ENCODE measurements at places on chromosomes 3 and 15.

GRCh38 chr3:11899826-11900225, 53.1 kb upstream of the TAMM41 start:
- DNase-seq = no peak

- no peak for DNase-seq
Measured at GRCh38 chr3:110332629-110333028, 739.0 kb upstream of the NECTIN3 start.

GRCh38 chr3:167451282-167451681, 22.6 kb downstream of the SERPINI2 start:
- no peak for DNase-seq

- DNase-seq = no peak
Measured at GRCh38 chr3:187750513-187751123, 5.3 kb upstream of the BCL6 start.

DNA sequence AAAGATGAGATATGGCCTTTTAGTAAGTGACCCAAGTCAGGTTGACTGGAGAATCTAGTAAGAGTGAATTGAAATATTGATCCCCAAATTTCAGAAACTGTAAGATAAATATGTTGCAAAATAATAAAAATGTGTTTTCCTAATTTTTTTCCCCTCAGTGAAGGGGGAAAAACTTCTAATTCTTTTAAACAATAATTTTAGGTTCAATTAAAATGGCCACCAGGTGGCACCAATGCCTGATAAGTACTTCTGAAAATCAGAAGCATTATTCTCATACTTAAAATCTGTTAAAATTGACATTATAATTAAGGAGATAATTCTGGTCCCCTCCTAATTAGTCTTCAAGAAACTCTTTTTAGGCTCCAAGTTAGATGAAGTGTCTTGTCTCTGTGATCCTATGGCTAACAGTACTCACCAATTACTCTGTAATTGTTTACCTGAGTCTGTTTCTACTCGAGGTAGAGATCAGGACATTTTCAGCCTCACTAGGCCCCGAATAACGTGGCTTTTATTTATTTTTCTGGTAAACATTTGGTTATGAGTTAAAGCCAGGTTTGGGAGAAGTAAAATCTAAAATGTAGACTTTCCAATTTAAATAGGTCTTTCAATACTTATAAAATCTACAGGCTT, 52.6 kb downstream of the NMD3 start:
- no peak for DNase-seq

DNA sequence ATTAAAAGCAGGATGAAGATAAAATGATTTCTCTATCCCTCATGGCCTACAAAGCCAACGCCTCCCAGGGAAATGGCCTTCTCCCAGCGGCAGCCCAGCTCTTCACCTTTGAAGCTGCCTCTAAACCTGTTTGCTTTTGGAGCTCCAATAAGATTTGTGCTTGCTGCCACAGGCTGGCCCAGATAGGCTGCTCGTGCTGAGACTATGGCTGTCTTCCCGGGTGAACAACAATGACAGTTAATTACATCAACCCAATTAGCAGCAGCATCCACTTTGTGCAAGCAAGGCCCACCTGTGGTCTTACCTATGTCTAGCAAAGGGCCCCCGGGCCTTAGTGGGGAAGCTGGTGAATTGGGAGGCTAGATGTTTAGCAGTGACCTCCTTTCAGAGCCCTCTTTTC, 179.6 kb downstream of the P3H2 start:
- DNase-seq = no peak

- no peak for DNase-seq
Measured at GRCh38 chr3:64586952-64587351, 100.8 kb downstream of the ADAMTS9 start.

- peak; percentile 56 for DNase-seq
Measured at GRCh38 chr15:42858540-42858939, 62.0 kb downstream of the TTBK2 start.

DNA sequence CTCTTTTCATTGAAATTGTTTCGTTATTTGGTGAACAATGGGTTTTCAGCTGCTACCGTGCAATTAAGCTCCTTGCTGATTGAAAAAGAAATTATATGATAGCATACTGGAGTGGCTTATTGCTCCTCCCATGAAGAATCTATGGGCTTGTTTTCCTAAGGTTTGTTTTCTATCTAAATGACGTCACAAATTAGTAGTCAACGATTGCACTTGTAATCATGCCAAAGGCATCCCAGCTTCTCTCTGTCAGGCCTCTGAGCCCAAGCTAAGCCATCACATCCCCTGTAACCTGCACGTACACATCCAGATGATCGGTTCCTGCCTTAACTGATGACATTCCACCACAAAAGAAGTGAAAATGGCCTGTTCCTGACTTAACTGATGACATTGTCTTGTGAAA, 388.0 kb upstream of the LMCD1 start:
- DNase-seq = no peak

DNA sequence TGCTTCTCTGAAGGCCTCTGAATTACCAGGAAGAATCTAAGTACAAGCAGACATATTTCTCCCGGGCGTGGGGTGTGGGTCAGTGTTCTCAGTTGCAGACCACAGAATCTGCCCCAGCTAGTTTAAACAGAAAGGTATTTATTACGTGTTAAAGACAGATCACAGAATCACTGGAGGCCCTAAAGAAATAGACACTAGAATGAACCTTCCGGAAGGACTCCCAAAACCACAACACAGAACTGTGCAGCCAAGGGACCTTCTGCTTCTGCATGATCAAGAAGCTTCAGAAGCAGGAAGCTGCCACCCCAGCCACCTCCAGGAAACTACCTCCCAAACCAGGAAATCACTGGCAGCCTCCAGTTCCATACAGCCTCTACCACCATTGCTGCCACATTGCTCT, 32.7 kb upstream of the ZFAND6 start:
- DNase-seq = no peak

GRCh38 chr3:87270908-87271700, 5.3 kb downstream of the POU1F1 start:
- DNase-seq = no peak

GRCh38 chr3:142129516-142130171, 19.7 kb downstream of the TFDP2 start:
- no peak for DNase-seq

DNA sequence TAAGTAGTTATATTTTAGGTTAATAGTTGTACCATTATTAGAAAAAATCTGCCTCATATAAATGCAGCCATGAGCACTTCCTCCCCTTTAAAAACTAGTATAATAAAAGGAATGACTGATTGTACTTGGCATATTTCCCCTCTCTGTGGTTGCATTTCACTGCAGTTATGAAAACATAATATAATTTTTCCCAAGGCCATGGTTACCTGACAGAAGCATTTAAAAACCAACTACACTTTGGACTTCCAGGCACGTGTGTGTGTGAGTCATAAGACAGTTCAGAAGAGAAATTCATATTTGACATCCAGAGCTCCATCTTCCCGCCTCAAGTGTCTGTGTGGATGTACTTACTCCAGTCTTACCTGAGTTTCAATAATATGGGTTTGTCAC, 828.2 kb upstream of the CFAP20DC start:
- no peak for DNase-seq

GRCh38 chr3:35900079-35900478, 260.8 kb downstream of the ARPP21 start:
- no peak for DNase-seq

- peak; percentile 63 for DNase-seq
Measured at GRCh38 chr15:48794697-48795134, 16.2 kb downstream of the CEP152 start.

DNA sequence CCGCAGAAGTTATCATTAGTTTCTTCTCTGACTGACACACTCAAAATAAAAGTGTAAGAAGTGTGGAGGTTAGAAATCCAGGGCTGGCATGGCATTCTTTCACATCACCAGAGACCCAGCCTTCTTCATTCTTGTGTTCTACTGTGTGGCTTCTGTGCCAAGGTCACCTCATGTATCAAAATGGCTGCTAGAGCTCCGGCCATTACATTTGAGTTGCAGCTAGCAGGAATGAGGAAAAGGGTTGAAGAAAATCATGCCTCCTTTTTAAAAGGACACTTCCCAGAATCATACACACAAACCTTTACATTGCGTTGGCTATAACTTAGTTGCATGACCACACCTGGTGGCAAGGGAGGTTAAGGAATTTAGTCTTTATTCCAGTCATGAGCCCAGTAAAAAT, 345.6 kb upstream of the PROK2 start:
- DNase-seq = no peak

GRCh38 chr3:9078561-9079240, 115.4 kb upstream of the RAD18 start:
- DNase-seq = no peak

DNA sequence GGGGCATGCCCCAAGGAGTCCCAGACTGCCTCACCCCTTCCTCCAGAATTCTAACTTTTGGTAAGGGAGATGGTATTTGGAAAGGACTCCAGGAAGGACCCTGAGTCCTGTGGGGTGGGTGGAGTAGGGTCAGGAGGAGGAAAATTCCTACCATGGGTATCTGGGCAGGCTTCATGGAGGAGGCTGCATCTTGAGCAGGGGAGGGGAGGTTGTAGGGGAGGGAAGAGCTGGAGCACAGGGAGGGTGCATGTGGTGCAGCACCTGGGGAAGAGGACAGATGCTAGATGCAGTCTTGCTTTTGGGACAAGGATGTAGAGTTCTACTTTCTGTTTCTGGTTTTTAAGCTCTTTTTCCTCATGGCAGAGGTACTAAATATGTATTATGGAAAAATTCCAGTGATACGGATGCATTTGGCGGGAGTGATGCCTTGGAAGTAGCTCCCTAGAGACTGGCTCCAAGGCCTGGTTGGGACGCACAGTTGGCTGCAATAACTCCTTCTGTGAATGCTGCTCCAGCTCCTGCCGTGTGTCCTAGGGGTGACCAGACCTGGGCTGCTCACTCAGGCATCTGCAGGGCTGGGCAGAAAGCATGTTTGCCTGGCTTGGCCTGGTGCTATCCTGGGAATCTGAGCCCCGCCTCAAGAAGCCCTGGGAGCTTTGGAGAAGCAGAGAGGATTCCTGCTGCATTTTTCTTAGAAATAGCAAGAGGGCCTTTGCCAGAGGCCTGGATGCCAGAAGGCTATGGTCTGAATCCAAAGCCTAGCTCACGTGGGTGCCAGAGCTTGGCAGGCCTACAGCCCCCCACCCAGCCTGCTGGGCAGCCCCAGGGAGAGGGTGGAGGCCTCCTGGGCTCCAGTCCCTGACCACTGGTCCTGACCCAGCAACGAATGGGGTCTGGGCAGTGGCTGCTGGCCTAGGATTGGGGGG, 10.1 kb downstream of the SEMA3F start:
- DNase-seq = peak; percentile 66

Measured in PC-9 (cell line).